CD4-positive, alpha-beta T cell treated with Interleukin-15 for 1 hour (primary cell): ENCODE measurements at places on chromosomes 12 and 14.

- DNase-seq, result no peak
Measured at GRCh38 chr12:14951851-14952250, 9.6 kb downstream of the ARHGDIB start.

GRCh38 chr12:108455706-108456105 lies 59.4 kb upstream of the FICD start:
- no peak for DNase-seq

GRCh38 chr14:70721542-70721941 lies 79.8 kb downstream of the TTC9 start:
- DNase-seq, result no peak

DNA sequence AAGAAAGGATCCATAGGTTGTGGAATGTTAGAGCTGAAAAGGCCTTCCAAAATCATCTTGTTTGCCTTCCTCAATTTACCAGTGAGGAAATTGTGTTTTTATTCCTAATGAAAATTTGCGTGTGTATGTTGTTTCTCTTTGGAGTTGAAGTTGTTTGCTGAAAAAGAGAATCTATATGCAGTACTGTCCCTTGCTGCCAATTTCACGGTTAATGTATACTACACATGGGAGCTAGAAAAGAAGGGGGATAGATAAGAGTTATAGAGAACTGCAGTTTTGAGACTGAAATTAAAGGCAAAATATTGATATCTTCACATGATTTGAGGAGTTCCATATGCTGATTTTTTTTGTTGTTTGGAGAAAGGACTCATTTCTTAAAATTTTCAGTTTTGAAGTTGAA lies 62.0 kb upstream of the LRTM2 start:
- no peak for DNase-seq

- DNase-seq, result no peak
Measured at GRCh38 chr12:106358396-106359241, 1.1 kb downstream of the POLR3B start.

GRCh38 chr14:30355431-30355913 lies 203.5 kb upstream of the G2E3 start:
- no peak for DNase-seq

DNA sequence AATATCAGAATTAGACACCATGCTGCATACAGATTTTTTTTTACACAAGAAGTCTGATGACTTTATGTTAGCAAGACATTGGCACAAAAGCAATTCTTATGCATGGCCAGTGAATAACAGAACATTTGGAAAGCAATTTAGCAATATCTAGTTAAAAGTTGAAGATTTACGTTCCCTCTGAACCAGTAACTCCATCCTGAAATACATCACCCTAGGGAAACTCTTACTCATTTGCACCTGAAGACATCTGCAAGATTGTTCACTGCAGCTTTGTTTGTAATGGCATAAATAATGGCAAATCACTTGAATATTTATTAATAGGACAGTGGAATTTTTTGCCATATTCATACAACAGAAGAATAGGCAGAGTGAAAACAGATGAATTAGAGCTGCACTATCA lies 670.0 kb upstream of the NOVA1 start:
- no peak for DNase-seq

GRCh38 chr12:46831335-46832129 lies 5.7 kb upstream of the SLC38A4 start:
- DNase-seq, result no peak

DNA sequence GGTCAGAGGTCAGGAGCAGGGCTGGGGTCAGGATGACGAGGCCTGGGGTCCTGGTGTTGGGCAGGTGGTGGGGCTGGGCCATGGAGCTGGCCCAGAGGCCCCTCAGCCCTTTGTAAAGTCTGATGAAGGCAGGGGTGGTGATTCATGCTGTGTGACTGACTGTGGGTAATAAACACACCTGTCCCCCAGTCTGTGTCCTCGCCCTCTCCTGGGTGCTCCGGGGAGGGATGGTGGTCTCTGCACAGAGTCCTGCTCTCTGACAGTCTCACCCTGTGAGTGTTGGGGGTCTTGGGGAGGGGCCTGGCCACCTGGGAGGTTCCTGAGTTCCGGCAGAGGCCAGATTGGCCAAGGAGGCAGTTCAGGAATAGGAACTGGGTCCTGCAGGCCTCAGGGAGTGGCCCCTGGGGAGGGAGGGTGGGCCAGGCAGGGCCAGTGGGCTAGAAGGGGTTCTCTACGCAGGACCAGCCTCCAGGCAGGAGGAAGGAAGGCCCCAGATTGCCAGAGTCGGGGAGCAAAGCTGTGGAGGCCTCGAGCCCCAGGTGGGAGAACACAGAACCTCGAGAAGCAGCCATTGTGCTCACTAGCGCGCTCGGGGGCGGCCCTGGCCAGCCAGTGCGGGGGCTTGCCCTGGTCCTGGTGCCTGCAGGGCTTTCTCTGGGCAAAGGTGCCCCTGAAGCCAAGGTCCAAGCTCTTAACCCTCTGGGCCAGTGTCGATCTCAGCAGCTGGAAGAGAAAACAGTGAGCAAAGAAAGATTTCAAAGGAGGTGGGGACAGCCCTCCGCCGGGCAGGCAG lies 14.4 kb downstream of the ACADS start:
- DNase-seq, result no peak
